ENCODE measurements at places on chromosomes 7 and 10. TPM values are rescaled to one million over a fixed set of nuclear protein-coding genes. Genes with fewer than 3 reads are reported as not detected.

ZNF804B gene
- not detected for total RNA-seq

- no peak for DNase-seq
These were observed 1.1 kb downstream of the ARHGAP12 start for GRCh38 chr10:31927565-31927883.

SEMA3A gene
- total RNA-seq: 10.2 TPM

DNA sequence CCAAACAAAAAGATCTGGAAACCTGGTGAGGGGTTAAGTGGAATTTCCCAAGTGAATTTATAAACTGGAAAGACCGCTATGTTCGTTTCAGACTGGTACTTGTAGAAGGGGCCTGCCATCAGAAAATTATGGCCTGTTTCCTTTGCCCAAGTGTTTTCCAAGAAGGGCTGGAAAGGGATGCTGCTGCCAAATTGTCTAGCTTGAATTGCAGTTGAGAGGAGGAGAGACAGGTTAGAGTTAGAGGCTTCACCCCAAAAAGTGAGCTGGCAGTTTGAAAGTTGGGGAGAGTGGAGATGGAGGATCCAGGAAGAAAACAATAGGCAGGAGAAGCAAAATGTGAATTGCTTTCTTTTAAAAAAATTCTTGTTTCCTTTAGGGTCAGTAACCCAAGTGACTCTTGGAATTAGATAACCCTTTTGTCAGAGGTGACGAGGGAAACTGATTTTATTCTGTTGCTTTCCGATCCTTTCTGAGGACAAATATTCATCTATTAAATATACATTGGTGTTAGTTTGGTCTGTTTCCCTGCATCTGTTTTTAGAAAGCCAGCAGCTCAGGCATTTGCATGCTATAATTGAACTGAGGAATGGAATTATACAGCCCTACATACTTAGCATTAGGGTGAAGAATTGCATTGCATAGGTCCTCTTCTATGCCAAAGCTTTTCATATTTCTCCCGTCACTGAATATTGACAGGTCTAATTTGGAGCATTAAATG lies 82.5 kb upstream of the PRR15 start:
- DNase-seq: no peak

- DNase-seq: no peak
These were observed 768.5 kb downstream of the NXPH1 start for GRCh38 chr7:9201928-9202327.

DNA sequence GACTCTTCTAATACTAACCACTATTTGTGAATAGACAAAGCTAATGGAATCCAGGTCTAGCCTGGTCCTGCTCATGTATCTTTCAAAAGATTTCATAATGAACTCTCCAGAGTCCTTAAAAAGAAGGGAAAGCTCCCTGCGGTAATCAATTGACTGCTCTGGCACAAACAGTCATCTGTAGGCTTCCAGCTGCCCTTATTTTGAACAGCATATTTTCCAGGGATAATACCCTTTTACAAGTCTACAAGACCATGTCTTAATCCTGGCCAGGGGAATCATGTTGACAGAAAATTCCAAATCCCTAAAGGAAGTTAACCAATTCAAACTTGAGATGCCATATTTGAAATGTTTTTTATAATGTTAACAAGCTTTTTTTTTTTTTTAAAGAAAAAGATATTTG lies 34.6 kb downstream of the ADAM12 start:
- no peak for DNase-seq

PLEKHA8 gene
- 19.3 TPM for total RNA-seq

RALA gene
- 20.9 TPM for total RNA-seq

GRCh38 chr10:5498791-5499492 lies 428 bp downstream of the CALML5 start:
- DNase-seq: no peak
